ENCODE measurements at places on chromosomes 4 and X.

DNA sequence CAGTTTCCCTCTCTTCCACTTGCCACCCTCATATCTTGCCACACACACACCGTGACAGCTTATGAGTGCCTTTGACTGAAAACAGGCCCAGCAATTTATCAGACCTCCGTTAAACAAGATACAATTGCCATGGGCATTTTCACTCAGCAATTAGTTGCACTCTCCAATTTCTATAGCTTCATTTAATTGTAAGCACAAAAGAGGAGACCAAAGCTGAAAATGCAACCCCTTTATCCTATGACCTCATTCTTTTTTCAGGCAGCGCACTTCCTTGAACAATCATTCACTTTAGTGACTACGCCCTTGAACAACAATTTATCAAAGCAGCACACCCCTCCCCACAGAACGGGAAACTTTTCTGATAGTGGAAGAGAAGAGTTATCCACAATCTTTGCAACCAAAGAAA lies 4.1 kb downstream of the POF1B start:
- no peak for DNase-seq

- DNase-seq, result no peak
These were observed 162.9 kb downstream of the NSUN7 start for GRCh38 chr4:40912460-40913184.

- DNase-seq, result no peak
These were observed 80.3 kb upstream of the DCLK2 start for GRCh38 chr4:149997881-149998421.

DNA sequence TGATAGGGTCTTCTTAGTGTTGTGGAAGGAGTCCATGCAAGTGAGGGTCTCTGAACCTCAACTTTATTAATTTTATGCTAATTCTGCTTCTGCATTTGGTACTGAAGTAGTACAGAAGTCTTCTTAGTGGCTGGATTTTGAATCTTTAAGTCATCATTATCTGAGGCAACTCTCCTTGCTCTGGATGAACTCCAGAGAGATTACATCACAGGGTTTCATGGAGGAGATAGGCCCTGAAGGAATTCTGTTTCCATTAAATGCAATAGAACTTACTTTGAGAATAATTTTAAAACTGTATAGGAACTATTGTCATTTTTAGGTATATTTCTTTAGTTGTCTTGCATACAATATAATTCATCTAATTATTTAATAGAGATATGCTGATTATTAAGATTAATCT lies 451.2 kb downstream of the FAT4 start:
- DNase-seq, result no peak

DNA sequence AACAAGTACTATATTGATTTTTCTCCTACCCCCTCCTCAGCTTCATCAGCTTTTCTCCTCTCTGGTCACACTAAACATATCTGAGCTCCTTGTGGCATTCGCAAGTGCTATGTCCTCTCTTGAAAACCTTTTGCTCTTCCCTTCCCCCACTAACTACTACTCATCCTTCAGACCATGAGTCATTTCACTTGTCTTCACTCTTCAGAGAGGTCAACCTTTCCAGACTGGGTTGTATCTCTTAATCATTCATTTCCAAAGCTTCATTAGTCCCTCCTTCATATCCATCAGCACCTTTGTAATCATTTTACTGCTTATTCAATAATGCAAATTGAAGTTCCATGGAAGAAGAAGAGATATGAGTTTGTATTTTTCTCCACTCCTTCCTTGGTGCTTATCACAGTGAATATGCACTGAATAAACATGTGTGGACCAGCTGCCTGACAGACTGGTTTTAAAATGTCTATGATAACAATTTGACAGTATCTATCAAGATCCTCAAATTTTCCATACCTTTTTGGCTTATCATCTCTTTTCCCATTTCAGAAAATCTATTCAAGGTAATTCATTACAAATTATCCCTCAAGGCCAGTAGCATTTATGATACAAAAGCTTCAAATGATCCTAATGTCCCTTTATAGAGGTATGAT lies 28.4 kb downstream of the DDX60L start:
- DNase-seq, result no peak

- DNase-seq, result peak; percentile 9
These were observed 63.3 kb downstream of the USP9X start for GRCh38 chrX:41148553-41148952.

- DNase-seq, result no peak
These were observed 1051.7 kb downstream of the C4orf33 start for GRCh38 chr4:130147641-130148040.

- DNase-seq, result no peak
These were observed 46.0 kb downstream of the PHEX start for GRCh38 chrX:22078117-22078516.

DNA sequence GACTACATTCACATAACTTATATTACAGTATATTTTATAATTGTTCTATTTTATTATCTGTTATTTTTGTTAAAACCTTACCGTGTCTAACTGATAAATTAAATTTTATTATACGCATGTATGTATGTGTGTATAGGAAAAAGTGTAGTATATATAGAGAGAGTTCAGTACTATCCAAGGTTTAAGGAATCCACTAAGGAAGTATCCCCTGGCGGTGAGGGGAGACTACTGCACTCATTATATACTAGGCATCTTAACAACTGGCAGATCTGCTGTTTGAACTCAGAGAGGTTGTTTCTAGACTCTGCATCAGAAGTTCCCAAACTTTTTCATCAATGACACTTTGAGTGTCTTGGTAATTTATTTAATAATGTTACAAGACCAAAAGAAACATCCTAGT lies 70.9 kb downstream of the NDST4 start:
- DNase-seq, result no peak

GRCh38 chr4:71141125-71141524 lies 147.7 kb downstream of the DCK start:
- DNase-seq, result no peak

DNA sequence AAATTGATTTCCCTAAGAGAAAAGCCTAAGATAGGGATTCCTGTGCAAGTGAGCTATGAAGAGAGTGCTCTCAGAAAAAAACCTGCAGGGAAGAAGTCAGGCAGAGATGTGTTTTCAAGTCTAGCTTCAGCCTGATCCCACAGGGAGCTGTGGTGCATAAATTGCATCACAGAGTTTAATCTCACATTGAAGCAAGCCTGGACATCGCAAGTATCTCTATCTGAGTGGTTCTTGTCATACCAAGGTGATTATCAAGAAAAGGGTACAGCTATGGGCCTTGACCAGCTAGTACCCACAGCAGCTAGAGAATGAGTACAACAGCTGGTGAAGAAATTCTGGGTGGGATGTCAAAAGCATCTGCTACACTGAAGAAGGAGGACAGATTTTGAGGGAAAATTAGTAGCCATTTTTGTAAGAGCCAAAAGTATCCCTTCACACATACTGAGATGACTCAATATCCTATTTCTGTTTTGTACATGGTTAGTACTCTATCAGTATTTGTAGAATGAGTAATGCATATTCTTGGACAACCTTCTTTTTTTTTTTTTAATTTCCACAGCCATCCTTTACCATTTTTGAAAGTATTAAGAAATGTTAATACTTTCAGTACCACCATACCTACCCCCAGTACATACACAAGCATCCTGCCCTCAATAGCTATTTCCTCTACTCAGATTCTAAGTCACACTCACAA lies 708.9 kb downstream of the IL1RAPL1 start:
- no peak for DNase-seq

DNA sequence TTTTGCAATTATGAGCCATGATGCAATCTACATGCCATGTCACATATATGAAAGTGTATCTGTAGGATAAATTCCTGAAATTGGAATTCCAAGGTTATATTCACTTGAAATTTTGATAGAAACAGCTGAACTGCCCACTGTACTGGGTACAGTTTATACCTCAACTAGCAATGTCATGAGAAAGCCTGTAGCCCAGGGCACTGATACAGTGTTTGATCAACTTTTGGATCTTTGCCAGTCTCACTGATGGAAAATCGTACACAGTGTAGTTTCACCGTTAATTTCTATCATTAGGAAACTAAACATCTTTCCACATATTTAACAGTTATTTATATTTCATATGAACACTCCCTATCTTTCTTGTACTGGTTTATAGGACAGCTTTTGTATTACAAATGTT lies 34.2 kb downstream of the TAPT1 start:
- DNase-seq, result no peak

- DNase-seq, result no peak
These were observed 7.5 kb upstream of the FGF5 start for GRCh38 chr4:80259012-80259411.

DNA sequence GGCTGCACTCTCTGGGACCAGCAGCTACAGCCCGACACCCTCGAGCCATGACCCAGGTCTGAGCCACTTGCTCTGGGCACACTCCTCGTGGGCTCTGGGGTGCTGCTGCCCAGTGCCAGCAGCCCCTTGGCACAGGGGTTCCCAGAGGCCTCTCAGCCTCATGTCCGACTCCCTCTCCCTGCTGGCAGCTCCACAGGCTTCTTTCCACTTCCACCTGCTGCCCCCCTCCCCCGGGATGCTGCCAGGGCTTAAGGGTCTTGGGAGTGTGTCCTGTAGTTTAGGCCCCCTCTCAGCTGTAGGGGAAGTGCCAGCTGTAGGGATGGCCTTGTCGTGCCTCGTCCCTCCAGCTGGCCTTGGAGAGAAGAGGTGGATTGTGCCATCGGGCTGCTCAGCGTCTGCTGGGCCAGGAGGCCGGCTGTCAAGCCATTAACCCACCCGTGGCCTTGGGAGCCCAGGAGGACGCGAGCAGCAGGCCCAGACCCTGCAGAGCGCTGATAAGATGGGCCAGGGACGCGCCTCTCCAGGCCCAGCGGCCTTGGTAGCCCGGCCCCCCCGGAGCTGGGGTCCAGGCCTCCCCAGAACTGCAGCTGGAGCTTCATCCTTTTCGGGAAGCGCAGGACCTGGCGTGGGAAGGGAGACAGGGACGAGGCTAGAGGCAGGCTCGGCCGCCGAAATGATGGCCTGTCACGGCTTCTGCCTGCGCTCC lies 1.0 kb upstream of the USP27X start:
- no peak for DNase-seq

GRCh38 chrX:20729416-20729815 lies 462.7 kb upstream of the RPS6KA3 start:
- no peak for DNase-seq

DNA sequence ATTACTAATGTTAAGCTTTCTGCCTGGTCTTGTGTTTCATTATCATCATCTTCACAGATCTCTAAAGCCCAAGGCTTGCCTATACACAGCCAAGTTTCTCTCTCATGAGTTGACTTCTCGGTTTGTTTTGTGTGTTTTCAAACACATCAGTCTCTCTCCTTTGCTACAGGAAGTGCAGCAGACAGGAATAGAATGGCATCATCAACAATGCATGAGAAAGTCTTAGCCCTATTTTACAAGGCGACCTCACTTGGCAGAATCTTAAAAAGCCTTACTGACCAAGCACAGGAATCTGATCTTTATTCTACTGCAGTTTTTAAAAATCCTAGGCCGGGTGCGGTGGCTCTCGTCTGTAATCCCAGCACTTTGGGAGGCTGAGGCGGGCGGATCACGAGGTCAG lies 36.8 kb downstream of the CC2D2A start:
- DNase-seq, result no peak

- DNase-seq, result no peak
These were observed 440.4 kb downstream of the SPRY1 start for GRCh38 chr4:123836851-123837595.

GRCh38 chr4:133403913-133404312 lies 254.8 kb downstream of the PCDH10 start:
- DNase-seq, result no peak

GRCh38 chr4:145283909-145284308 lies 103.5 kb upstream of the OTUD4 start:
- DNase-seq, result no peak

DNA sequence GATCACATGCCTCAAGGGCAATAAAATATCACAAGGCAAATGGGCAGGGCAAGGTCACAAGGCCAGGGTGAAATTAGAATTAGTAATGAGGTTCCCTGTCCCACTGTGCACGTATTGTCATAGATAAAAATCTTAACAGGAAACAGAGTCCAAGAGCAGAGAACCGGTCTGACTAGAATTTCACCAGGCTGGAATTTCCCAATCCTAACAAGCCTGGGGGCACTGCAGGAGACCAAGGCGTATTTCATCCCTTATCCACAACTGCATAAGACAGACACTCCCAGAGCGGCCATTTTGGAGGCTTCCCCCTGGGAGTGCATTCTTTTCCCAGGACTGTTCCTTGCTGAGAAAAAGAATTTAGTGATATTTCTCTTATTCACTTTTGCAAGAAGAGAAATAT lies 25.9 kb upstream of the PRDM5 start:
- DNase-seq, result no peak

GRCh38 chr4:43330288-43330687 lies 437.8 kb downstream of the GRXCR1 start:
- no peak for DNase-seq

DNA sequence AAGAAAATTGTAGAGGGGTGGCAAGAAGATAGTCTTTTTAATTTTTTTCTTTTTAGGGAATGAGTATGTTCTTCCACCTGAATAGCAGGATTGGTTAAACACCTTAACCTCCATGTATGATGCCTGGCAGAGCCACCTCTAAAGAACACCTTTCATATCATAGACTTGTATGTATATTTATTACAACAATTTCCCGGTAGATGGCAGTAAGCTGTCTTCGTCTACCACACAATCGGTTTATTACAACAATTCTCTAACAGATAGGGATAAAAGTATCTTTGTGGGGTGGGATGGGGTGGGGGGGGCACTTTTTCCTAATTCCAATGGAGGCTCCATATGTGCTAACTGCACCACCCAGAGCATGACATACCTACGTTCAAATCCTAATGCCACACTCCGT lies 255.5 kb downstream of the LDB2 start:
- no peak for DNase-seq

DNA sequence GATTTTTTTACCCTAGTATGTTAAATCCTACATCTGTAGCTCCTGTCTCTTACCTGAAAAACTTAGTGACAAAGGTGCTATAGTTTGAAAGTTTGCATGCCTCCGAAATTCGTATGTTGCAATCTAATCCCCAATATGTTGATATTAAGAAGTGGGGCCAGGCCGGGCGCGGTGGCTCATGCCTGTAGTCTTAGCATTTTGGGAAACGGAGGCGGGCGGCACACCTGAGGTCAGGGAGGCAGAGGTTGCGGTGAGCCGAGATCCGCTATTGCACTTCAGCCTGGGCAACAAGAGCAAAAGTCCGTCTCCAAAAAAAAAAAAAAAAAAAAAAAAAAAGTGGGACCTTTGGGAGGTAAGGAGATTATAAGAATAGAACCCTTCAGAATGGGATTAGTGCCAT lies 471.3 kb upstream of the TECRL start:
- DNase-seq, result no peak

DNA sequence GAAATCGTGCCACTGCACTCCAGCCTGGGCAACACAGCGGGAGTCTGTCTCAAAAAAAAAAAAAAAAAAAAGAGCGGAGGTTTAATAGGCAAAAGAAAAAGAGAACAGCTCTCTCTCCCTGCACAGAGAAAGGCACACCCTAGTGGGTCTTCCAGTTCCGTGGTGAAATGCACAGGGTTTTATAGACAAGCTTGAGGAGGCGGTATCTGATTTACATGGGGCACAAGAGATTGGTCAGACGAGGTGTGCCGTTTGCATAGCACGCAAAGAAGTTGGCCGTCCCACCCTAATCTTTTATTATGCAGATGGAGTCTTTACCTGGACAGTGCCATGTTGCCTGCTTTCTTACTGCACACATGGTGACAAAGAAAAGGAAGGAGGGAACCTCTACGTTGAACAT lies 33.5 kb upstream of the REST start:
- no peak for DNase-seq

- no peak for DNase-seq
These were observed 68.5 kb downstream of the UBA6 start for GRCh38 chr4:67632492-67632891.

All from amniotic stem cell (primary cell).